Neural crest cell (in vitro differentiated cells): ENCODE measurements at places on chromosomes 3 and 15. TPM values are rescaled to one million over a fixed set of nuclear protein-coding genes. Genes with fewer than 3 reads are reported as not detected.

DNA sequence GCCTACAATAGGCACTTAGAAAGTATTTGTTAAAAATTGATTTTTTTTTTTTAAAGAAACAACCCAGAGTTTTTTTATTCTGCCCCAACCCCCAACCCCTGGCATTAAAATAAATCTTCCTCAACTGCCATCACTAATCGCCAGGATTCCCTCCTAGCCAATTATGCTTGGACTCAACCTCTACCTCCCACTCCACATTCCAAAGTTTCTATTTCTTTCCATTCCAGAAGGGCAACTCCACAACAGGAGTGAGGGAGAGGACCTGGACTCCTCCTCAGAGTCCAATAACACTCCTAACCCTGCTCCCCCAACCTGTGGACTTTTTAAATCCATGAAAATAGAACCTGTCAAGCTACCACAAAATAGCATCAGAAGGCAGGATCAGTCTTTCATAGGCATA, 99.4 kb downstream of the ADAMTS9 start:
- no peak for DNase-seq
- no peak overlapping the region for H3K4me3 ChIP-seq
- H3K27ac ChIP-seq: no peak overlapping the region
- peaks cover under 1% of the 10 kb centered on the region for H3K36me3 ChIP-seq
- H3K27me3 ChIP-seq: peaks cover 70% of the 10 kb centered on the region
- H3K4me1 ChIP-seq: peaks cover 17% of the 10 kb centered on the region

GRCh38 chr3:122979211-122979610, 48.4 kb downstream of the SEMA5B start:
- peaks cover 74% of the 10 kb centered on the region for H3K4me1 ChIP-seq
- H3K4me3 ChIP-seq: no peak overlapping the region
- DNase-seq: no peak
- no peaks in the 10 kb centered on the region for H3K27me3 ChIP-seq

- no peaks in the 10 kb centered on the region for H3K27me3 ChIP-seq
- H3K36me3 ChIP-seq: no peaks in the 10 kb centered on the region
- no peak for DNase-seq
- H3K27ac ChIP-seq: no peak overlapping the region
- no peaks in the 10 kb centered on the region for H3K4me1 ChIP-seq
- no peak overlapping the region for H3K4me3 ChIP-seq
Observed at GRCh38 chr3:180185650-180186049, 148.9 kb upstream of the PEX5L start.

RABL3 gene
- total RNA-seq: 16.5 and 17.8 TPM in 2 replicates

WNT7A gene
- 8.4 and 9.8 TPM in 2 replicates for total RNA-seq

GRCh38 chr3:49689046-49689907, at the start of the genes MST1 and RNF123:
TSS of gene MST1 (minus strand) at chr3:49689474. CDS start at chr3:49688691, 783 bp downstream.
TSS of gene RNF123 (plus strand) at chr3:49689557. CDS start at chr3:49691166, 1,609 bp downstream.
- peak; percentile 96 for DNase-seq
- H3K27ac ChIP-seq: peak within 1 kb of the TSS; percentile 98

DNA sequence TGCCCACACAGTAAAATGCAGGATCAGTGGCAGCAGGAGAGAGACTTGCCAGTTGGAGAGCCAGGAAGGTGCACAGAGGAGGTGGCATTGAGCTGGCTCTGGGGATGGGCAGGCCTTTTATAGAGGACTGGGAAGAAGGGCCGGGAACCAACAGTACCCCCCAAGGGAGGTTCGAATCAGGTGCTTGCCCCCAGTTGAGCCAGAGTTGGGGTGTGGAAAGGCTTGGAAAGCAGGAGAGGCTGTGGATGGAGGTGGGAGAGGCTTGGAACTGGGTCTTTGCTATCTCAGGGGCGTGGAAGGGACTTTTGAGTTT, 107.6 kb downstream of the KLF13 start:
- H3K27me3 ChIP-seq: peaks cover 4% of the 10 kb centered on the region
- no peak overlapping the region for H3K27ac ChIP-seq
- DNase-seq: no peak
- H3K4me1 ChIP-seq: peaks cover 11% of the 10 kb centered on the region
- H3K36me3 ChIP-seq: no peaks in the 10 kb centered on the region

- H3K4me1 ChIP-seq: peaks cover 28% of the 10 kb centered on the region
- H3K36me3 ChIP-seq: no peaks in the 10 kb centered on the region
- peak within 1 kb of the TSS; percentile 91 for H3K27ac ChIP-seq
- H3K27me3 ChIP-seq: peaks cover 61% of the 10 kb centered on the region
Observed at GRCh38 chr15:98647774-98648653, at the start of gene IGF1R. TSS of gene IGF1R (plus strand) at chr15:98648539. CDS start at chr15:98649582, 1,043 bp downstream.

EPHB1 gene
- 12.5 and 13.7 TPM in 2 replicates for total RNA-seq

DNA sequence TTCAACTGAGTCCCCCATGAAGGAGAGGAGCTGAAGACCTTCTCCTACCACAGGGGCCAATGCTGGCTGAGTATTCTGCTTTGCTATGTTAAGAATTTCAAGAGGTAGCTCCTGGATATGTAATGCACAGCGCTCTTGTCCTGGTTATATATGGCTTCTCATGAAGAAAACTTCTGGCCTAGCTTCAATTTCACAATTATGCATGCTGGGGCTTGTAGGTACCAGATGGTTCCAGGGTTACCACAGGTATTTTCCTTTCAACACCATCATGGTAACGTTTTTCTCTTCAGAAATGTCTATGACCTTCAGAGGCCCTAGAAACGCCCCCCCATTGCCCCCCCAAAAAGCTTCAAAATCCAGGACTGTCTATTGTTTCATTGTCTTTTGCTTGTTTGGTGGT, 311.7 kb upstream of the ICE2 start:
- H3K27me3 ChIP-seq: peaks cover 3% of the 10 kb centered on the region
- H3K4me1 ChIP-seq: no peaks in the 10 kb centered on the region
- DNase-seq: no peak
- H3K4me3 ChIP-seq: no peak overlapping the region

DLEC1 gene
- 1.1 and 1.3 TPM in 2 replicates for total RNA-seq

DNA sequence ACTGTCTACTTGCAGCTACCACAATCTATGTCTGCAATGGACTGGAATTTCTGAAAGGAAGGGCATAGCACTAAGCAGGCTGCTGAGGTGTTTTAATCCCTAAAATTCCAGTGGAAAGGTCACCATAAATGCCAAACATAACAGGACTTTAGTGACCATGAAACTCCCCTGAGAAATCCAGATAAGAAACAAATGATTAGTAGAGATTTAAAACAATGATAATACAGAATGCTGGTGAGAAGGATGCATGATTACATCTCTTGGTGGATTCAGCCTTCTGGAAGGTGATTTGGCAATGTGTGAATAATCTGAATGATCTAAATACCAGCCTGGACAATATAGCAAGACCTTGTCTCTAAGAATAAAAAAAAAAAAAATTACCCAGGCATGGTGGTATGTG, 475.0 kb upstream of the CBLB start:
- no peak for DNase-seq
- no peak overlapping the region for H3K27ac ChIP-seq

GRCh38 chr15:38325648-38325990, 73.0 kb downstream of the SPRED1 start:
- no peak overlapping the region for H3K27ac ChIP-seq
- H3K4me3 ChIP-seq: no peak overlapping the region
- H3K4me1 ChIP-seq: no peaks in the 10 kb centered on the region
- peaks cover 27% of the 10 kb centered on the region for H3K36me3 ChIP-seq

DNA sequence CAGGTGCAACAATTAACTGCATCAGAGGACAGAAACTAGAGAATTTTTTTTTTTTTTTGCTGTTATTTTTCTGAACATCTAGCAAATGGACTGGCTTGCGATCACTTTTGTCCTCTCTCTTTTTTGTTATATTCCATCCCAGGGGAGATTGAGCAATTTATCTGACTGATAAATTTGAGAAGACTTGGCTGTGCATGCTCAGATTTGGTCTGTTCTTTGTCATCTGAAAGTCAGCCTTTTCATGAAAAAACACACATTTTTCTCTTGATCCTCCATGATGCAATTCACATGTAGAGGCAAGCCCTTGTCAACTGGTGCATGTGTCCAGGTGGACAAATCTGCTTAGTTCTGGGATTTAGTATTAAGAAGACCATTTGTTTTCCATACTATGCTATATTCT, 309.3 kb downstream of the LRRC3B start:
- H3K4me1 ChIP-seq: no peaks in the 10 kb centered on the region
- DNase-seq: no peak
- no peaks in the 10 kb centered on the region for H3K36me3 ChIP-seq
- H3K27me3 ChIP-seq: no peaks in the 10 kb centered on the region

GRCh38 chr15:48759921-48760320, 50.9 kb downstream of the CEP152 start:
- no peaks in the 10 kb centered on the region for H3K4me1 ChIP-seq
- DNase-seq: no peak
- H3K27me3 ChIP-seq: no peaks in the 10 kb centered on the region
- no peak overlapping the region for H3K27ac ChIP-seq

GRCh38 chr3:171399842-171400241, 60.4 kb downstream of the TNIK start:
- H3K27ac ChIP-seq: no peak overlapping the region
- no peaks in the 10 kb centered on the region for H3K27me3 ChIP-seq
- H3K4me1 ChIP-seq: peaks cover 32% of the 10 kb centered on the region
- DNase-seq: no peak

CKMT1A gene
- 4.9 and 5.3 TPM in 2 replicates for total RNA-seq

DNA sequence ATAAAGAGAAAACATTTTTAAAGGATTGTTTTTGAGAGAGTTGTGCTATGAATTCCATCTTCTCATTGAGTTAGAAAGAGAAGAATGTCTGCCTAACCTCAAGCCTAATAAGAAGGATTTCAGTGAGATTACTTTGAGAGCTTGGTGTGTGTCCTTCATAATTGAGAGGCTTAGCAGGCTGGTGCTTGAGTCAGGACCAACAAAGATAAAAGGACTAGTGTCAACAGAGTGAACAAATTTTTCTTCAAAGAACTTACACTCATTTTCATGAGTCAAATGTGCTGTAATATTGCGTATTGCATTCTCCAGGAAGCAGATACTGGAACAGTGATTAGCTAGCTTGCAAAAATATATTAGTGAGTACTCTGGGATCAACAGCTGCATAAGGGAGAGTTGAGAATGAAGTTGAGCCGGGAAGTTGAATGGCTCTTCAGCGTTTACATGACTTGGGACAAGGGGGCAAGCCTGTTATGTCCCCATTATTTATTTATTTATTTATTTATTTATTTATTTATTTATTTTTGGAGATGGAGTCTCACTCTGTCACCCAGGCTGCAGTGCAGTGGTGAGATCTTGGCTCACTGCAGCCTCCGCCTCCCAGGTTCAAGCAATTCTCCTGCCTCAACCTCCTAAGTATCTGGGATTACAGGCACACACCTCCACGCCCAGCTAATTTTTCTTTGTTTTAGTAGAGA, 37.5 kb upstream of the SLITRK3 start:
- H3K27me3 ChIP-seq: no peaks in the 10 kb centered on the region
- no peak overlapping the region for H3K27ac ChIP-seq
- no peak overlapping the region for H3K4me3 ChIP-seq

GRCh38 chr3:125120379-125121122, 64.8 kb upstream of the HEG1 start:
- H3K36me3 ChIP-seq: no peaks in the 10 kb centered on the region
- peaks cover 4% of the 10 kb centered on the region for H3K27me3 ChIP-seq
- peak overlapping the region; percentile 88 for H3K27ac ChIP-seq
- peak; percentile 37 for DNase-seq
- H3K4me1 ChIP-seq: peaks cover 45% of the 10 kb centered on the region

GRCh38 chr15:58139276-58139988, 1.3 kb downstream of the AQP9 start:
- no peaks in the 10 kb centered on the region for H3K36me3 ChIP-seq
- H3K4me3 ChIP-seq: no peak overlapping the region
- H3K27ac ChIP-seq: no peak overlapping the region
- H3K4me1 ChIP-seq: no peaks in the 10 kb centered on the region
